Stimulated activated CD8-positive, alpha-beta memory T cell treated with anti-CD3 and anti-CD28 coated beads, Interleukin-7, amount 100 ng/mL, for 1 hour (primary cell): ENCODE measurements at places on chromosomes 5 and 9.

GRCh38 chr9:87036506-87036905 lies 89.2 kb upstream of the GAS1 start:
- no peak for DNase-seq

DNA sequence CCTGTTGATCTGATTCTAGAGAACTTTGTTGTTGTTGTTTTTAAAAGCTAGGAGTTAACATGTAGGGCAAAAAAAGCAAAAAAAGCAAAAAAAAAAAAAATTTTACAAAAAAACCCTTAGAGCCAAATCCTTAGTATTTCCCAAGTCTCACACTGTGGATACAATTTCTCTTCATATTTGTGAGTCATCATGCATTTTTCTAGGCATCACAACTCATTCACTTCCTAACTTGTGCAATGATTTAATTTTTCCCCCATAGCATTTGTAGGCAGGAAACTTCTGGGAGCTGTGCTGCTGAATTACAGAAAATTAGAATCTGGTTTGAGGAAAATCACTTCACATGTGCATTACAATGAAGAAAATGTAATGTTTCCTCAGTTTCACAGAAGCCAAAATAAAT lies 91.9 kb downstream of the MARCHF3 start:
- no peak for DNase-seq

GRCh38 chr9:71130521-71130920 lies 9.1 kb upstream of the TRPM3 start:
- DNase-seq, result no peak

- DNase-seq, result no peak
Observed at GRCh38 chr5:121963392-121963791, 1.6 kb downstream of the SRFBP1 start.

GRCh38 chr9:99516657-99517049 lies 294.6 kb downstream of the SEC61B start:
- no peak for DNase-seq

- DNase-seq, result no peak
Observed at GRCh38 chr9:136225366-136225747, 20.3 kb downstream of the QSOX2 start.

- no peak for DNase-seq
Observed at GRCh38 chr5:119951330-119951934, 322.1 kb downstream of the FAM170A start.

GRCh38 chr9:80144406-80144805 lies 572.6 kb downstream of the TLE4 start:
- no peak for DNase-seq

- no peak for DNase-seq
Observed at GRCh38 chr9:114678795-114679194, 3.2 kb downstream of the TEX48 start.

GRCh38 chr9:35269919-35270318 lies 108.1 kb downstream of the UNC13B start:
- no peak for DNase-seq

GRCh38 chr9:115225459-115226116 lies 107.6 kb upstream of the TNC start:
- no peak for DNase-seq

- DNase-seq, result no peak
Observed at GRCh38 chr9:8643464-8643863, 843.9 kb upstream of the DMAC1 start.

GRCh38 chr9:112308588-112308987 lies 24.8 kb downstream of the PTBP3 start:
- DNase-seq, result no peak

DNA sequence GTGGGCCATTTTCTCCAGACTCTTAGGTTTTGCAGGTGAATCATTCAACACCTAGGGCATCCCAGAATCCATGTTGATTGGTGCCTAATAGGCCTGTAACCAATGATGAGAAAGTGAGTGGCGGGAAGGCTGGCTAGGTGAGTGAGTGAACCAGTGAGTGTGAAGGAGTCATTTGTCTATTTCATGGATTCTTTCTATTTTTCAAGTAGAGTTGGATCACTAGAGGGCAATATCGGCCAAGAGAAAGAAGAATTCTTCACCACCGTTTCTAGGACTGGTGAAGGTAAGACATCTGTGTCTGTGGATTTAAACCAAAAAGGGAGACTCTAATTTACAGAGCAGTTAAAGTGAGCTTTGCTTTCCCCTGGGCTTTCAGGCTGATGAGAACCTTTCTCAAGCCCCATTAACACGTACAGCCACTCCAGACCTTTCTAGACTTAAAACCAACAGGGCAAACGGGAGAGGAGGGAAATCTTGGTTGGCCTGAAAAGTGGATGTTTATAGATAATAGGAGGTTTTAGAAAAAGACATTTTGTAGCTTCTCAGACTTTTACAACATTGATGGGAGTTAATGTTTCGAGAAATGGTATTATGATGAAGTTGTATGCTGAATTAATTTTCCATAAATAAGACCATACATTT lies 114.3 kb upstream of the IL12B start:
- DNase-seq, result no peak

- no peak for DNase-seq
Observed at GRCh38 chr9:88161144-88161543, 22.9 kb upstream of the SPATA31C2 start.
